Body of pancreas (tissue), 4 donors: ENCODE measurements at places on chromosomes 6 and 20. TPM values are rescaled to one million over a fixed set of nuclear protein-coding genes. Genes with fewer than 3 reads are reported as not detected.

DNA sequence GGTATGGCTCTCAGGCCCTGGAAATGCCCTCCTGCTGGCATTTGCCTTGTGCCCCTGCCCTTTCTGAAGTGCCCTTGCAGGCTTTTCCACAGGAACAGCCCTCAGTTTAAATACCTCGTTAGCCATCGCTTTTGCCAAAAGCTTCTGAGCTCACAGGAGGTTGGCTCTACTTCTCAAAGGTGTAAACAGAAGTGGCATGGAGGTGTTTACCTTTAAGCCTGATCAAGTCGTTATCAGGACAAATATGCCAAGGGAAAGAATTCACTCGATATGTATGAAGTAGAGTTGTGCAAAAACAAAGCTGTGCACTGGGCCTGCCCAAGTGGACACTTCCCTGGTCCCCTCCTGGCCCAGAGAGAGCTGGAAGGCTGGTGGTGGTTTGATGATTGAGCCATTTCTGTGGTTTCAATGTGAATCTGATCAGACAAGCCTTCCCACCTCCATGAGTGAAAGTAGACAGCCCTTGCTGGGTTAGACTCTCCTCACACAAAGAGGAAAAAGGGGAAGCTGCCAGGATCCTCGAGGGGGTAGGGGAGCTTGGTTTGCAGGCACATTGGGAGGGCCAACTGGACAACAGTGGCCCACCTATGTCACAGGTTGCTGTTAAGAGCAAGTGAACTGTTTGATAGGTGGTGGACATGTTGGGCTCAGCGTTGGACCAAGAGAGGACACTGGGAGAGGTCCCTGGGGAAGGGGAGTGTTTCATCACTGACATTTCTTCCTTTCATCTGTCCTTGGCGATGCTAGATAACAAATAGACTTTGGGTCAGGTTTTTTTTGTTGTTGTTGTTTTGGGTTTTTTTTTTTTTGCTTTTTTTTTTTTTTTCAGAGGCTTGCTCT is 98.7 kb downstream of the ZDHHC14 start:
- no peaks in the 10 kb centered on the region for H3K36me3 ChIP-seq
- H3K4me3 ChIP-seq: no peak overlapping the region
- no peaks in the 10 kb centered on the region for H3K27me3 ChIP-seq

DNA sequence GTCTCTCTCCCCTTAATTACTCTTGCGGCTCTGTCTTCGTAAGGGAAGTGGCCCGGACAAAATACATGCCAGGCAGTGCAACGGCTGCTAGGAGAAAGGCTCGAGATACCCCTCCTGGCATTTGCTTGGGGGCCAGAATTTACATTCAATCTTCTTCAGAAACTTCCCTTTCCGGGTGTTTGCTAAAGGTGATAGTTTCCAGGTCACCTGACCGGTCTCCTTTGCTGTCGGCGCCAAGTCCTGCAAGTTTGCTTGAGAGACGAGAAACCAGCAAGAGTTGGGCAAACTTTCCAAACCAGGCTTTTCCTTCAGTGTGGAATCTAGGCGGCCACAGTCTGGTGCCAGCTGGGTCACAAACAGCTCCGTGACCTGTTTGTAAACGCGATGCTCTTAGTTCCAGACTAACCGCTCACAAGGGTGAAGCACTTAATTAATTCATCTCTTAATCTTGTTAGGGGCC is 563 bp upstream of the SRSF3 start:
- no peaks in the 10 kb centered on the region for H3K27me3 ChIP-seq
- peak; percentile 77 for DNase-seq
- H3K27ac ChIP-seq: peak overlapping the region; percentile 98
- H3K36me3 ChIP-seq: peaks cover under 1% of the 10 kb centered on the region
- H3K4me3 ChIP-seq: no peak overlapping the region

DNA sequence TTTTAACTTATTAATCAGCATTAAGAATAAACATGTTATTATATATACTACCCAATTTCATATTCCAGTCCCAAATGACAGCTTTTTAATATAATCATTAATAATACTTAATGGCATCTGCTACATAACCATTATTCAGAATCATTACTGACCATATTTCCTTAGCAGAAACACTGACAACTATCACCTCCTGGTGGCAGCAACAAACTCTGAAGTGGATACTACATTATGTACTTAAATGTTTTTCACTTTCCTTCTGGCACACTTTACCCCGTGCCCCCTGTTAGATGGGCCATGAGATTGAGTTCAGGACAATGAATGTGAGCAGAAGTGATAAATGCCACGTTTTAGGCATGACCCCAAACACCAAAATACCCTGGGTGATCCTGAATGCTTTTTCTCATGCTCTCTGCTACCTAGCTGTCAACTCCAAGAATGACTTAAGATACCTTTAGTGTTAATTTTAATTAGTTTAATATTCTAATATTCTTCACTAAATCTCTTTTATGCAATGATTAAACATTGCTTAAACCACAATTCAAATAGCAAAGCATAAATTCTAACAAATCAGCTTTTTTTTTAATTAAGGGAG is 77.1 kb downstream of the LMBRD1 start:
- no peak overlapping the region for H3K27ac ChIP-seq
- no peak overlapping the region for H3K4me3 ChIP-seq
- DNase-seq: peak; percentile 20
- H3K4me1 ChIP-seq: no peaks in the 10 kb centered on the region
- H3K36me3 ChIP-seq: no peaks in the 10 kb centered on the region

GRCh38 chr20:36860811-36861624 is 14.9 kb upstream of the TLDC2 start:
- H3K27ac ChIP-seq: no peak overlapping the region
- no peaks in the 10 kb centered on the region for H3K36me3 ChIP-seq
- H3K4me1 ChIP-seq: peaks cover 43% of the 10 kb centered on the region
- no peak overlapping the region for H3K4me3 ChIP-seq

DNA sequence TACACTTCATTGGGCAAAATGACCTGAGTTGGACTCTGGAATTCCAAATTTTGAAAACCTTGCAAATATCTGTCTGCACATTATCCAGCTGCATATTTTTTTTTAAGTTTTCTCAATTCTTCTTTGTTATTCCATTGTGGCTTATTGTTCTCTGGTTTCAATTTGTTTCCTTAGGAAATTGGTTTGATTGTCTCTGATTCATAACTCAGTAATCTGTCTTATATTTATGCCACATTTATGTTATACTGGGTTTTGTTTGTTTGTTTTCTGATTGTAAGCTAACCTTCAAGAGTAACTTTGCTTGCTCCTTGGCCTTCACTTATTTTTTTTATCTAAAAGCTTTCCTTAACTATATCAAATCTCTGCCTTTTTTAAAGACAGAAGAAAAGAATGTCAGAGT is 193.3 kb upstream of the PLCB4 start:
- no peaks in the 10 kb centered on the region for H3K4me1 ChIP-seq
- H3K27me3 ChIP-seq: no peaks in the 10 kb centered on the region
- no peaks in the 10 kb centered on the region for H3K36me3 ChIP-seq
- no peak overlapping the region for H3K4me3 ChIP-seq
- no peak overlapping the region for H3K27ac ChIP-seq

DNA sequence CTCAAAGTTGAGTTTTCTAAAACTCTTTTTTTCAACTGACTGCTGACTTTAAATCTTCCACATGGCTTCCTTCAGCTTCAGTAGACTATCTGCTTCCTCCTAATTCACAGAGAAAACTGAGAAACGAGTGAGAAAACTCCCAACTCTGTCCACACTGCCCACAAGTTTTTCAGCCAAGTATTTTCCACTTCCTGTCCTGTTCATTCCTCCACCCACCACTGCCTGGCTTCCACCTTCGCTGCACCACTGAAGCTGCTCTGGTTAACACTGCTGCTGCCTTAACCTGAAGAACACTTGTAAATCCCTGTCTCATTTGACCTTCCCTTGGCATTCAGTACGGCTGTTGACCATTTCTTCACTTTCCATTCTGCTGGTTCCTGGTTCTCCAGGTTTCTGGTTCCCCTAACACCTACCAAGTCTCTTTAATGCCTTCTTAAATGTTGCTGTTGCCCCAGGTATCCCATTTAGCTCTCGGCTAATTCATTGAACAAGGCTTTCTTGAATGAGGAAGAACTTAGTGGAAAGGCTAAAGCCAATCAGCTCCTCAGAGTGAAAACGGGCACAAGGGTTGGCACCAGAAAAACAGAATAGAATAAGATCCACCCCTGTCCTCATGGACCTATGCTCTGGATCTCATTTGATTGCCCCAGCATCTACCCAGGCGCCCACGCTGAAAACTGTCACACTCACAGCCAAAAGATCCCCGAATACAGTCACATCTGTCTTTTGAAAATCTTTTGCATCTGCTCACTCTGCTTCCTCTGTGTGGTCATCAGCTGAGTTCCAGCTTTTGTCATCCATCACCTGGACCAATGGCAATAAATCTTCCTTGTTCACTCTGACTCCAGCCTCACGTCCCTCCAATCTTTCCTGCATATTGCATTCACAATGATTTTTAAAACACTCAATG is 104.4 kb upstream of the TAB2 start:
- DNase-seq: no peak
- H3K4me3 ChIP-seq: no peak overlapping the region

GRCh38 chr6:25062070-25062811 is 126.5 kb upstream of the RIPOR2 start:
- H3K4me1 ChIP-seq: no peaks in the 10 kb centered on the region
- H3K27me3 ChIP-seq: no peaks in the 10 kb centered on the region
- H3K27ac ChIP-seq: no peak overlapping the region
- H3K4me3 ChIP-seq: no peak overlapping the region

GRCh38 chr6:14281811-14282660 is 164.5 kb downstream of the CD83 start:
- no peak overlapping the region for H3K4me3 ChIP-seq
- H3K27me3 ChIP-seq: no peaks in the 10 kb centered on the region
- no peaks in the 10 kb centered on the region for H3K4me1 ChIP-seq
- H3K27ac ChIP-seq: no peak overlapping the region

DNA sequence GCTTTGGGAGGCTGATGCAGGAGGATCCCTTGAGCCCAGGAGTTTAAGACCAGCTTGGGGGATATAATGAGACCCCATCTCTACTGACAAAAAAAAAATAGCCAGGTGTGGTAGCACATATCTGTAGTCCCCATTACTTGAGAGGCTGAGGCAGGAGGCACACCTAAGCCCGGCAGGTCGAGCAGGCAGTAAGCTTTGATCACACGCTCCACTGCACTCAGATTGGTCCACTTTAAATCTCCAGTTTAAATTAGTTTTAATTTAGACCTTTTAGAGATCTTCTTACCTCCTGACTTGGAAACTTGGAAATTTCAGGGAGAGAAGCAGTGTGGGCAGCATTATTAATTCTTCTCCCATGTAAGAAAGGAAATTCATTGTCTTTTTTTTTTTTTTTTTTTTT is 16.8 kb upstream of the PLCB4 start:
- no peaks in the 10 kb centered on the region for H3K4me1 ChIP-seq
- no peak overlapping the region for H3K4me3 ChIP-seq
- H3K27me3 ChIP-seq: no peaks in the 10 kb centered on the region
- DNase-seq: no peak
- H3K27ac ChIP-seq: no peak overlapping the region

DNA sequence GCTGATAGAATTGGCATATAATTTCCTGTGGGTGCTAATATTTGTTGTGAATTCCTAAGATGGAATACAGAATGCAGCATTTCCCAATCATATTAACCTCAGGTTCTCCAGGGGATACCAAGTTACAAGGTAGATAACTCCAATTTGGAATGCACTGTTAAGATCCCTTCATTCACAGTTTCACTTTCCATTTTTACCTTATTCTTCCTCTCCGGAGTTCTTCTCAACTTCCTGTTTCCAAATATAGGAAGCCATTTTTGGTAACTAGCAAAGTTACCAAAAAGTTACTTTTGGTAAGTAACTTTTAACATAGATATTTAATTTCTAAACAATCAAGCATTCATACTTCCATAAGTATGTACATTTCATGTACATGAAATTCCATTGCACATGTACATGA is 63.5 kb upstream of the PHACTR2 start:
- H3K4me1 ChIP-seq: no peaks in the 10 kb centered on the region
- H3K36me3 ChIP-seq: no peaks in the 10 kb centered on the region
- H3K4me3 ChIP-seq: no peak overlapping the region
- no peaks in the 10 kb centered on the region for H3K27me3 ChIP-seq
- DNase-seq: no peak

GRCh38 chr6:52489881-52490280 is 69.7 kb downstream of the EFHC1 start:
- no peaks in the 10 kb centered on the region for H3K27me3 ChIP-seq
- H3K27ac ChIP-seq: no peak overlapping the region
- DNase-seq: no peak
- H3K36me3 ChIP-seq: no peaks in the 10 kb centered on the region
- H3K4me3 ChIP-seq: no peak overlapping the region

DNA sequence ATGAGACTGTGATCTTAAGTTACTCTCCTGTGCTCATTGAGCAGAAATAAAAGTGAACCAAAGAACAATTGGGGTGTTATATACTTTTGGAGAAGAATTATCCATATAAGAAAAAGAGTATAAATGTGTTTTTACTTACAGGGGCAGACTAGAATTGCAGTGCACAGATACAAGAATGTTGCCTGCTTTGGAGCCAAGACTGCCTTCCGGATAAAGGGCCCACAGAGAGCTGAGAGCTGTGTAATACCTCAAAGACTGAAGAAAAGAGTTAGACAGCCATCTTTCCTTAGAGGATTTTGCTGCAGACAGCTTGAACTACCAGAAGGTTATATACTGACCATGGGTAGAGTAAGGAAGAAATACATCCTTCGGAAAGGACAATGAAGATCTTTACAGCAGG is 1235.5 kb upstream of the CITED2 start:
- no peak for DNase-seq
- H3K4me3 ChIP-seq: no peak overlapping the region

The MLIP gene
- total RNA-seq: 0.33 TPM

The NRSN1 gene
- total RNA-seq: not detected

The ZNF512B gene
- total RNA-seq: 12.5 TPM

The CLIC5 gene
- 3.3 TPM for total RNA-seq

The DNMT3B gene
- total RNA-seq: 6.5 TPM
